Activated CD8-positive, alpha-beta T cell treated with anti-CD3 and anti-CD28 coated beads for 36 hours (primary cell): ENCODE measurements at places on chromosomes 1 and 21.

DNA sequence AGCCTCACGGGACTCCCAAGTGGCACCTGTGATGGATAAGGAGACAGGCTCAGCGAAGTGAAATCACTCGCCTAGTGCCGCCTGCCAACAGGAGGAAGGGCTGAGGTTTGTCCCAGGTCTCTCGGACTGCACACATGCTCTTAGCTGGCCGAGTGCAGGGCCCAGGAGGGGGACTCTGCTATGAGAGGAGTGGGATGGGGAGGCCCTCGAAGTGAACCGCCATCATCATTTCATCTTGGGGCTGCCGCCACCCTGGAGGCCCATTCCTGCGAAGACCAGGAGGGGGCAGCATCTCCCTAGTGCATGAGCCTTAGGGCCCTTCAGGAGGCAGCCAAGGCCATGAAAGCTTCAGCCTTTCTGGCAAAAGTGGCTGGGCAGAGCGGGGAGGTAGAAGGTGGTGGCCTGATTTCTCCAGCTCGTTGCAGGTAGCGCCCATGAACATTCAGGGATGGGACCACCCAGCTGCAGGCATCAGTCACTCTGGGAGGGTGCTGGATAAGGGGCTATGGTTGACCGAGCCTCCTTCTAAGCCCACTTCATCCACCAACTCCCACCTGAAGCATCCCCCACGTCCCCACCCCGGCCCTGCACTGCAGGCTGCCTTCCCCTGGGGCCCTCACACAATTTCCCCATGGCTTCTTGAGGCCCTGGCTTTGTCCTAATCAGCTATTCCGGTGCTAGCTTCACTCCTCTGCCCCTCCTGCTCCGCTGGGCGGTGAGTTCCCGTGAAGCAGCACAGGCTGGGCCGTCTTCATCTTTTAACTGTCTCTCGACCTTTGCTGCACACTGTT lies 17.2 kb upstream of the RASSF5 start:
- DNase-seq: peak; percentile 84

DNA sequence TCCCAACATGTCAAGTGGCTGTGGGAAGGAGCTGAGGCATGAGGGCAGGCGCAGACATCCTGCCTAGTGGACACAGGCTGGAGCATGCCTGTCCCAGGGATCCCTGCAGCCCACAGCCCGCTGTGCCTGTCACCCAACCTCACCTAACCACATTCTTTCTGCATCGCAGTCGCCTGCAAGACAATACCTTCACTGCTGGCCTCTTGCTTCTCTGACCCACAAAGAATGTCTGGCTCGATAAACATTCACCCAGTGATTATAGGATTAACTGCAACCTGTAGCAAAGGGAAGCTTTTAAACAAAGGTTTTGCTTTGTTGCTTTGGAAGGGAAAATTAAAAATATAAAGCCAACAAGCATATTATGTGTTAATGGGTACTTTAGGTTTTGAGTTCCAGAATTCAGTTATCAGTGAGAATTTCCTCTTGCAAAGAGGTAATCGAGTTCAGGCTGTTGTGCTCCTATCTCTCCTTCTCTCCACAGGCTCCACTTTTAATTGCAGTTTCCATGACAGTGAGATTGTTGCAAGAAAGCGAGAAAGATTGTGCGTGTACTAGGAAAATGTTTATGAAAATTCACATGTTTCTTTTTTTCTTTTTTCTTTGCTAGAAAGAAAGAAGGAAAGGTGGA lies 40.0 kb upstream of the ZNF648 start:
- no peak for DNase-seq

DNA sequence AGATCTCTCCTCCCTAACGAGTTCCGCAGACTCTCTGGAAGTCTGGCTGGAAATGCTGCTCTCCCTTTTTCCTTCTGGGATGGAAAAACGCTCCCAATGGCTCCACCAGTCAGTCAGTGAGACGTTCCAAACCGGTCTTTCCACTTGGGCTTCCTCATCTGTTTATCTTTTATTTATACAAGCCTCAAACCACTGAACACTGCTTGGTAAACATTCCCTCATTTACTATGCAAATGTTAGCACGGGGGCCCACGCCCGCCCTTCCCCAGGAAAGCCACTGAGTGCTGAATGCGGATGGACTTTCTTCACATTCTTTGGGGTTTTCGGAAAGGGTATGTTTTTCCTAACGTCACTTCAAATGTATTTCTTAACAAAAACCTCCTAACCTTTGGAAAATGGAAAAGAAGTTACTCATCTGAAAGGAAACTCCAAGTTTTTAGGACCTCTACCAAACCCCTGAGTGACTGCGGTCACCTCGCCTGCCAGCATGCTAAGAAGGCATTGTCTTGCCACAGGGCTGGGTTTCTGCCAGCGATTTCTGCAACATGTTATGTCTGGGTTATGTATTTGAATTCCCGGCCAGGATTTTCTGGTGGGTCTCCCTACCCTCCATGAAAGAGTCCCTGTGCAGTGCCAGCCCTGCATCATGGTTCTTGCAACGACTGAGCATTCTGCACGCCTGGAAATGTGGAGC lies 14.0 kb upstream of the UMODL1 start:
- DNase-seq: no peak

DNA sequence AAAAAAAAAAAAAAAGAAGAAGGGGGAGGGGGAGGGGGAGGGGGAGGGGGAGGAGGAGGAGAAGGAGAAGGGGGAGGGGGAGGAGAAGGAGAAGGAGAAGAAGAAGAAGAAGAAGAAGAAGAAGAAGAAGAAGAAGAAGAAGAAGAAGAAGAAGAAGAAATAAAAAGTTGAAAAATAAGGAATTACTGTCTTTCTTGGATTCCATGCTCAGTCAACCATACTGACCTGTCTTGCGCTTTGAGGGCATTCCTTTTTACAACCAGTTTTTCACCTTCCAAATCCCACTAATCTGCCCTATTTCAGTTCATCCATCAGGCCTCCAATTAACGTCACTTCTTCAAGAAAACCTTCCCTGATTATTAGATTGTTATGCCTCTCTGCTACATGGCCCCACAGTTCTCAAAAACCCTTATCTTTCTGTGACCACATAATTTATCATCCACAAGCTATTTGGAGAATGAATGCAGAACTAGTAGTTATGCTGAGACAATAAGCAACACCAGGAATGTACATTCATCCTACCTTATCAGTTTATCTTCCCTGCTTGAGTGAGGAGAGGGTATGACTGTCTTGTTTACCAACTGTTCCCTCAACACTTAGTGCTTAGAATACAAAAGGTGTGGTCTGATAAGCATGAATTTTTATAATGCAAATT lies 57.5 kb upstream of the GUCA2A start:
- no peak for DNase-seq

DNA sequence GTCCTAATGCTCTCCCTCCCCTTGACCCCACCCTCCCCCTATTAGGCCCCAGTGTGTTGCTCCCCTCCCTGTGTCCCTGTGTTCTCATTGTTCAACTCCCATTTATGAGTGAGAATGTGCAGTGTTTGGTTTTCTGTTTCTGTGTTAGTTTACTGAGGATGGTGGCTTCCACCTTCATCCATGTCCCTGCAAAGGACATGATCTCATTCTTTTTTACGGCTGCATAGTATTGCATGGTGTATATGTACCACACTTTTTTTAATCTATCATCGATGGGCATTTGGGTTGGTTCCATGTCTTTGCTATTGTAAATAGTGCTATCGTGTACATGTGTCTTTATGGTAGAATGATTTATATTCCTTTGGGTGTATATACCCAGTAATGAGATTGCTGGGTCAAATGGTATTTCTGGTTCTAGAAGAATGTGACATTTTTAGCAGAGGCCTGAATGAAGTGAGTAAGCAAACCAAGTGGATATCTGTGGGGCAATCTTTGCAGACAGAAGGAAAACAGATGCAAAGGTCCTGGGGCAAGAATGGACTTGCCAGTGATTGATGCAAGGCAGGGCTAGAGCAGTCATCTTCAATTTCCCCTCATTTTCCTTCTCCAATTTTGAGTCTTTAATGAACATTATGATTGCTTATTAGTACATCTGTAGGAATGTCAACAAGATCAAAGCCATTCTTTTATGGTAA lies 50.2 kb downstream of the UBE4B start:
- DNase-seq: no peak

DNA sequence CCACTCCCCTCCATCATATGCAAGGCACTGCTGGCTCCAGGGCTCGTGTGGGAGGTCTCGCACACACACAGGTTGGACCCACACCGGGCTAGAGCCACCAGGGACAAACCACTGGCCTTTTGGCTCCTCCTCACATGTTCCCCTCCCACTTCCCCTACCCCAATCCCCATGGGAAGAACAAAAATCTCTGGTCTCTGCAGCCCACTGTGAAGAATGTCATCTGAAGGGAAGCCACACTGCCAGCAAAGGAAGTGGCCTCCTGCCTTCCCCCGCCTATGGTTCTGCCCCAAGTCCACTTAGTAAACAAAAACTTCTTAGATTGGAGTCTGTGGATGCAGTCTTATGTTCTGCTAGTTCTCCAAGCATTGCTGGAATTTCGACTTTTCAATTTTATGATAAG lies 24.2 kb downstream of the OLFML3 start:
- no peak for DNase-seq

- DNase-seq: no peak
These were observed 114.0 kb downstream of the ROR1 start for GRCh38 chr1:63887809-63888208.

GRCh38 chr1:163035446-163036249 lies 33.5 kb upstream of the RGS4 start:
- no peak for DNase-seq

- DNase-seq: no peak
These were observed 893.4 kb upstream of the ADGRL4 start for GRCh38 chr1:79899914-79900313.

- peak; percentile 59 for DNase-seq
These were observed 43.2 kb downstream of the LRRC71 start for GRCh38 chr1:156963621-156964020.

- peak; percentile 64 for DNase-seq
These were observed 17.0 kb downstream of the DHRS3 start for GRCh38 chr1:12600880-12601633.
